ENCODE measurements at places on chromosomes 11 and 22.

DNA sequence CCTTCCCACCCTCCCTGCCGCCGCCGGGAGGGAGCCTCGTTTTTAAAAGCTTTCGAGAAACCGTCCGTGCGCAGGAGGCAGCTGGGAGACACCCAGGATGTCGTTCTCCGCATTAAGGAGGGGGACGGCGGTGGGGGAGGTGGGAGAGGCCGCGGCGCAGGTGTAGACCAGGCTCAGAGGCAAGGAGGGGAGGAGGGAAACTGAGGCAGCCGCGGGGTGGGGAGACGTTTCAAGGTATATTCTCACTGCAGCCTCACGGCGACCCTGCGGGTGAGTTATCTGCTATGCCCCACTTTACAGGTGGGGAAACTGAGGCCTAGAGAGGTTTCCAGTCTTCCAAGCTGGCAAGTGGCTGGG lies 42.7 kb downstream of the CYTH4 start:
- DNase-seq = no peak

- DNase-seq = no peak
These were observed 17.2 kb downstream of the LRP4 start for GRCh38 chr11:46901156-46901555.

DNA sequence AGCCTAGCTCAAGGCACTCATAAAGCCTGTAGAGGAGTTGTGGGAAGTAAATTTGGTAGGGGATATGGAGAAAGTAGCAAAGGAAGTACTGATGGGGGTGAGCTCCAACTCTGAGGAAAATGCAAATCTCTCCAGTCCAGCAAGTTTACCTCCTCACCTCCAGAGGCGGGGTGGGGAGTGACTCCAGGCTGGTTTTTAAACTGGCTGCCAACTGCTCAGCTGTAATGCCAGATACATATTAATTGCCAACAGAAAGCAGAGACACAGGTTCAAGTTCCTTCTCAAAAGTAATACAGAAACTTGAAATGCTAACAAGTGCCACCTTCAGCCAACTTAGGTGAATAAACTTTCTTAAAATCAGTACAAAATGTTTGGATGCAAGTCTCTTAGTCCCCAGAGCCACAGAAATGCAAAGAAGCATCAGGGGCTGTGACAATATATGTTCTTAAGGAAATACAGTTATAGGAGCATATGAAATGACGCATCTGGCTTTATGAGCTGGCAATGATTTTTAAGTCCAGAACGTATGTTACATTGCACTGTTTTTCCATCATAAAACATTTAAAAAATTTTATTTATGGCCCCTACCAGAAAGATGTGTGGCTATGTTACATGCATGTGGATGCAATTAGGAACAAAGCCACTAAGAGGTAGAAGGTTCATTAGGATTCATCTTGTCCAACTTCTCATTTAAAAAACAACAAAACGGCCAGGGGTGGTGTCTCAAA lies 436.4 kb upstream of the CCDC90B start:
- no peak for DNase-seq

- no peak for DNase-seq
These were observed 113.5 kb upstream of the IGLL5 start for GRCh38 chr22:22773979-22774604.

DNA sequence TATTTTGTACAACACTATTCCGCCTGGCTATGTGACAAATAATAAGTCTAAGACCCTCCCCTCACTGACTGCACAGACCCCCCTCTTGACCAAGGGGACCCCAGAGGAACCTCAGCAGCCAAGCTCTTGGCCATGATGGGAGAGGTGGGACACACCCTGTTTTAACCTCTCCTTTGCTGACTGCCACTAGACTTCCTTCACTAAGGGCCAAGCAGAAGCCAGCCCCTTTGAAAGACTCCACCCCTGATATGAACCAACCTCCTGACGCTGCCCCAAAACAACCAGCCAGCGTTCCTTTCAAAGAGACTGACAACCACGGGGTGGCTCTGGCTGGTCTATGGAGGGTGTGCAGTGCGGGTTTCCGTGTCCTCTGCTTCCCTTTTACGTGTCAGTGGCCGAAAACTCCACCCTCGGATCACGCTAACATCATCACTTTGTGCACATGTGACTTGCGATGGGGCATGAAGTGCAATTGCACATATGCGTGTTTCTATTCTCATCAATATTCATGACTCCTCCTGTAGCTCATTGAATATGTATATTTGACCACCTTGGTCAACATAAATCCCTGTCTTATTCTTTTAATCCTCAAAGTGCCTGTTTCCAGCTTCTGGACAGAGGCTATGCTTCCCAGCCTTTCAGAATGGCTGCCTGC lies 643.9 kb downstream of the TBC1D22A start:
- DNase-seq = no peak

DNA sequence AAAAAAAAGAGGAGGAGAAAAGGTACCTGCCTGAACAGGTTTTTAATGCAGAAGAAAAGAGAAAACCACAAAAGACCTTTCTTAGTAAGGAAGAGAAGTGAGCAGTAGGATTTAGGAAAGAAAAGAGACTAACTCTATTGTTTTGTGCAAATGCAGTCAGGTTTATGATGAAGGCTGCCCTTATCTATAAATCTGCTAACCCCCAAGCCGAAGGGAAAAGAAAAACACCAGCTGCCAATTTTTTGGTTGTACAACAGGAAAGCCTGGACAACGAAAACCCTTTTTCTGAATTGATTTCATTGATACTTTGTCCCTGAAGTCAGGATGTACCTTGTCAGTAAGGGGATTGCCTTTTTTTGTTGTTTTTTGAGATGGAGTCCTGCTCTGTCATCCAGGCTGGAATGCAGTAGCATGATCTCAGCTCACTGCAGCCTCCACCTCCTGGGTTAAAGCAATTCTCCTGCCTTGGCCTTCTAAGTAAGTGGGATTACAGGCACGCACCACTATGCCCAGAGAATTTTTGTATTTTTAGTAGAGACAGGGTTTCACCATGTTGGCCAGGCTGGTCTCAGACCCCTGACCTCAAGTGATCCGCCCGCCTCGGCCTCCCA lies 21.2 kb downstream of the POLD4 start:
- DNase-seq = no peak

- DNase-seq = no peak
These were observed 881.3 kb downstream of the KCNA4 start for GRCh38 chr11:29135504-29135903.

GRCh38 chr11:99176430-99176829 lies 155.7 kb downstream of the CNTN5 start:
- no peak for DNase-seq

DNA sequence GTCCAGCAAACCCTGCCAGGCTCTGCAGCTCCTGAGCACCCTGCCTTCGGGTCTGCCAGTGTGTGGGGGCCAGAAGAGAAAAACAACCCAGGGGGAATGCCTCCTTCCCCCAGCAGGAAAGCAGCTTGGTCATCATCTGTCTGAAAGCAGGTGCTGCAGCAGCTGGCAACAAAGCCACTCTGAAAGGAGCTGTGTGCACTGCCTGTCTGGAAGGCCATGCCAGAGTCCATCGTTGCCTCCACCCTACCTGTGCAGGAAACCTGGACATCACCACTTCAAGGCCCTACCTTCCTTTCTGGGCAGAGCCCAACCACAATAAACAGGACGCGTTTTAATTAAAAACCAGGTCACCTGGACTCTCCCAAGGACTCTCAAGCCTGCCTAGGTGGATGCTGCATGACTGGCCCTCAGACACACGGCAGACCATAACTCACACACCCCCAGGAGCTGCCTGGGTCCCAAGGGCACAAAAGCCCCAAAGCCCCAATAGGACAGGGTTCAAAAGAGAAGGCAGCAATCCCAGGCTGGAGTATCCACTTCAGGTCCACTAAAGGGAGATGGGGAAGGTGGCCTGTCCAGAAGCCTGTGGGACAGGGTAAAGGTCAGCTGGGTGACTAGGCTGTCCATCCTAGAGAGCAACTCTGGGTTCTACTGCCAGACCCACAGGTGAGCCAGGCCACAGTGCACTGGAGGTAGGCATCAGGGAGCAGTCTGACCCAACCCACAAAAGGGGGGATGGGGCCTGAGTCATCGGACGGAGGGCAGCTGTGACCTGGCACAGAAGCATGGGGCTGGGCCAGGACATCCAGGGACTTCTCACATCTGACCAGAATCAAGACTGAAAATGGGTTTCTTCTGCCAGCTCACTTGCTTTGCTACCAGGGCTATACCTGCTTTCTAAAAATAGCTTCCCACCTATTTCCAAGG lies 6.1 kb downstream of the GNB1L start:
- no peak for DNase-seq

GRCh38 chr11:83611600-83611999 lies 325.4 kb upstream of the CCDC90B start:
- DNase-seq = no peak

- DNase-seq = no peak
These were observed 691 bp upstream of the EHF start for GRCh38 chr11:34620202-34620601.

- no peak for DNase-seq
These were observed 39.5 kb upstream of the ST14 start for GRCh38 chr11:130120045-130120444.

GRCh38 chr22:42076764-42077485 lies 2.6 kb upstream of the SMDT1 start:
- DNase-seq = no peak

GRCh38 chr11:98772893-98773292 lies 247.9 kb upstream of the CNTN5 start:
- no peak for DNase-seq

DNA sequence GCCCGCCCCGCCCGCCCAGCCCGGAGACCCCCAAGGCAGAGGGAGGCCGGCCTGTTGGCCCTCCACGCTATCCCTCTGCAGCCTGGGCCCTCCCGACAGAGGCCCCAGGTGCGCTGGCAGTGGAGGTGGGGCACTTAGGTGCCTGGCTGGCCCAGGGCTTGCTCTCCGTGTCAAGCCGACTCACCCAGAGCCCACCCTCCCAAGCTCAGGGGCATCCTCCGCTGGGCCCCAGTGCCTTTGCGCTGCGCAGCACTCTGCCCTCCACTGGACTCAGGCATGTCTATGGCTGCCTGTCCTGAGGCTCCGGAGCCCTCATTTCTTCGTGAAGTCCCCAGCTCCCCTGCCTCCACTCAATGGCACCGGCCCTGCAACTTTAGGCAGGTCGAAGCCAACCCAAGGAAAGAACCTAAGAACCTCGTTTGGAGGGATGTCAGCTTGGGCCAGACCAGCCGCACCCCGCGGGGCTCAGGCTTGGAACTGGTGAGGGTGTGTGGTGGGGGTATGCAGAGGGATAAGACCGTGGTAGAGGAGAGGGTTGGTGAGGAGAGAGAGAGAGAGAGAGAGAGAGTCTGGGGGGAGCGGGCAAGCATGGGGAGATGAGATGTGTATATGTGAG lies 6.1 kb downstream of the SMIM45 start:
- no peak for DNase-seq

- DNase-seq = no peak
These were observed 342.5 kb downstream of the LRRC4C start for GRCh38 chr11:41116970-41117369.

GRCh38 chr11:2481253-2481652 lies 36.4 kb downstream of the KCNQ1 start:
- no peak for DNase-seq

DNA sequence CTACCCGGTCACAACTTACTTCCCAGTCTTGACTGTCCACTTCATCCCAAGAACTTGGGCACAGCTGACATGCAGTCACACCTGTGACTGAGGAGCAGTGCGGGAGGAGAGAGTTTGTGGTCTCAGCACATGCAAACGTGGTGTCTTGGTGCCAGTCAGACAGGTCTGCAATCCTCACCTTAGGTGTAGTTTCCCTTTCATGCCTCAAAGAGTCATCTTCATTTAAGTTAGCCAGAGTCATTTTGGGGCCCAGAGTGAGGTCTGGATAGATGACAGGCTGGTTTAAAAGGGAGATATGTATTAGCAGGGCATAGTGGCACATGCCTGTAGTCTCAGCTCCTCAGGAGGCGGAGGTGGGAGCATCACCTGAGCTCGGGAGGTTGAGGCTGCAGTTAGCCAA lies 108.5 kb upstream of the SORL1-AS1 start:
- no peak for DNase-seq

- no peak for DNase-seq
These were observed 42.9 kb downstream of the IGF2 start for GRCh38 chr11:2096011-2096918.

- no peak for DNase-seq
These were observed 36.2 kb upstream of the RAPSN start for GRCh38 chr11:47485107-47485506.

DNA sequence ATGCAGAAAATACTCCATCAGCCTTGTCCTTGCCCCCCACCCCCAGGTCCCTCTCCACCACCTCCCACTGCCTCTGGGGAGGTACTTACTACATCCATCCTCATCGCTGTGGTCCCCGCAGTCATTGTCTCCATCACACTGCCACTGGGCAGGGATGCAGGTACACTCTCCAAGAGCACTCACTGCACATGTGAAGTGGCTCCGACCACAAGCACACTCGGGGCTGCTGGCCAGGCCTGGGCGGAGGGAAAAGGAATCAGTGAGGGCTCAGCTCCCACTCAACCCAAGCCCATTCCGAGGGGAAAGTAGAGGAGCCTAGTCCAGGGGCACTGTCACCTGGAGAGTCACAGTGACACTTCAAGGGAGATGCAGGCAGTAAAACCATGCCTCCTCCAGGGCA lies 15.7 kb downstream of the LRP4 start:
- no peak for DNase-seq
